ENCODE measurements at places on chromosomes 13 and 19. TPM values are rescaled to one million over a fixed set of nuclear protein-coding genes. Genes with fewer than 3 reads are reported as not detected.

DNA sequence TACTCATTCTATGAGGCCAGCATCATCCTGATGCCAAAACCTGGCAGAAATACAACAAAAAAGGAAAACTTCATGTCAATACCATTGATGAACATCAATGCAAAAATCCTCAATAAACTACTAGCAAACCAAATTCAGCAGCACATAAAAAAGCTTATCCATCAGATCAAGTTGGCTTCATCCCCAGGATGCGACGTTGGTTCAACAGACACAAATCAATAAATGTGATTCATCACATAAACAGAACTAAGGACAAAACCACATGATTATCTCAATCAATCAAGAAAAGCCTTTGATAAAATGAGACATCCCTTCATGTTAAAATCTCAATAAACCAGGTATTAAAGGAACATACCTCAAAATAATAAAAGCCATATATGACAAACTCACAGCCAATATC lies 134.3 kb downstream of the UGGT2 start:
- no peak for DNase-seq
- no peaks in the 10 kb centered on the region for H3K27me3 ChIP-seq
- no peak overlapping the region for H3K4me3 ChIP-seq
- H3K27ac ChIP-seq, result no peak overlapping the region

GRCh38 chr13:34078334-34078999 lies 260.5 kb downstream of the RFC3 start:
- no peaks in the 10 kb centered on the region for H3K4me1 ChIP-seq
- no peaks in the 10 kb centered on the region for H3K36me3 ChIP-seq
- no peaks in the 10 kb centered on the region for H3K27me3 ChIP-seq

DNA sequence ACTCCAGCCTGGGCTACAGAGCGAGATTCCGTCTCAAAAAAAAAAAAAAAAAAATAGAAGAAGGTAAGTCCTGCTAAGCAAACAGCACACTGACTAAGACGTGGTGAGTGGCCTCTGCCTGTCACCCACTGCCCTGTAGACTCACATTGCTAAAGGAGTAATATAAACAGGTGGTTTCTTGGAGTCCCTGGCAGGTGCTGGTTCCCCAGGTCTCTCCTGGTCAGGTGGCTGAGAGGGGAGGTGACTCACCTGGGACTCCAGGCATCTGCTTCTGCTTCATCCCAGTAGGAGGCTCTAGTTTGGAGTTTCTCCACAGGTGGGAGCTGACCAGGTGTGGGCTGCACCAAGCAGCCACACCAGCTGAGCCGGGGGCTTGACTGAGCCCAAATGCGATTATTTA lies at the start of gene OR10H1:
Gene OR10H1, minus strand, starts transcription at position 359 of the 400 bp plus-strand sequence. CDS start 7,627 bp downstream, outside the sequence.
- no peaks in the 10 kb centered on the region for H3K36me3 ChIP-seq
- no peak within 1 kb of the TSS for H3K4me3 ChIP-seq

The PRODH2 gene
- not detected for total RNA-seq

Measured in activated CD8-positive, alpha-beta memory T cell treated with anti-CD3 and anti-CD28 coated beads, Interleukin-2, amount 10 ng/mL, durations not matched to agents 7 days and 5 days (primary cell).